HFFc6 (cell line): ENCODE measurements at places on chromosomes 5 and 9.

DNA sequence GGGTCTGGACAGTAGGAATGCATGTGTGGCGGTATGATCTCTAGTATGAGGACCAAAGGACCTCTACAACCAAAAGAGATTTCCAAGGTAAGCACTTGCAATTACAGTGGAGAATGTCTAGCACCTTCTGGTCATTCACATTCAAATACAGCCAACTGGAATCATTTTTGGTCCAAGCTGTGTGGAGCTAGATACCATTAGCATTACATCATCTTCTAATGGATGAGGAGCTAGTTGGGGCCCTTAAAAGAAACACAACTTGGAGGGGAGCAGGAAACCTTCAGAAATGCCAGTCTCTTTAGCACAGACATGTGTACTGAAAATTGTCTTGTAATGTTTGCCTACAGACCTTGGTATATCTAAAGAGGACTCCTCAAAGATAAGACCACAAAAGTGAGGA is 244.7 kb downstream of the BNC2 start:
- DNase-seq: peak; percentile 40

GRCh38 chr5:14417792-14418765 is 163.5 kb upstream of the OTULINL start:
- DNase-seq: no peak

DNA sequence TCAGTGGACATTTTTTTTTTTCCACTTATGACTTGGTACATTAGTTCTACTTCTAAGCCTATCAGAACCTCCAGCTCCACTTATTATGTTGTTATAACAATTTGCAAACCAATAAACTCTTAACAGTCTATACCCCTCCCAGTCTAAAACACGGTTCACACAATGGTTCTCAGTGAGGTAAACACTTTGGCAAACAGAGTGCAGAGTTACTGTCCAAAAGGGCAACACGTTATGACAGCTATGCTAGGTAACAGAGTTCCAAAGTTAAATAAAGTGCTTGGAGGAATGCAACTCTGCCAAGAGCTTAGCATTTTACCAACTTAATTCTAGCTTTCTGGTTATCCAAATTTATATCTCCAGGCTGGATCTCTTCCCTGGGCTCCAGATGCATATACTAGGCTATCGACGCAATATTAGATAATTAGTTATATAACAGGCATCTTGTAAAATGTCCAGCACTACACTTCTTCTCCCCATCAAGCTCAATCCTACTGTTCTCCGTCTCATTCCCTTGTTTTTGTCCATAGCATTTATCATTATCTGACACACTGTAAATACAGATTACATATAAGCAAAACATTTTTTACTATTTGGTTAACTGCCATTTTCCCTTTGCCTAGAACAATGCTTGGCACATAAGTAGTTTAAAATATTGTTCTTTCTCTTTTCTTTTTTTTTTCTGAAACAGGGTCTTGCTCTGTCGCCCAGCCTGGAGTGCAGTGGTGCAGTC is 14.3 kb downstream of the FNBP1 start:
- DNase-seq: no peak

DNA sequence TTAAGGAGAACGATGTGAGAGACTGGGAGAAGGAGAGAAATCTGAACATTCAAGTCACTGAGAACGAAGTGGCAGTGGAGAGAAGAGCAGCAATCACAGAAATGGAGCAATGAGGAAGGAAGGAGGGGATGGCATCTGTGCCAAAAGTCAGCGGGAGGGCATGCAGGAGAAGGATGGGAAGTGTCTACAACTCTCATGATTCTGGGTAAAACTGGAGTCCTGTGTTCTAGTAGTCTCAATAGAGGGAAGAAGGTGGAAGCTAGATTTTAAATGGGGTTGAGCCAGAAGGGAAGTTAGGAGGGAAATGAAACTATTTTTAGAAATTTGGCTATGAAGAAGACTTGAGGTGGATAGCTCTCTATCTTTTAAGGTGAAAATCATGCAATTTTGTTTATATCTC is 39.1 kb upstream of the SPATA31C2 start:
- DNase-seq: no peak

DNA sequence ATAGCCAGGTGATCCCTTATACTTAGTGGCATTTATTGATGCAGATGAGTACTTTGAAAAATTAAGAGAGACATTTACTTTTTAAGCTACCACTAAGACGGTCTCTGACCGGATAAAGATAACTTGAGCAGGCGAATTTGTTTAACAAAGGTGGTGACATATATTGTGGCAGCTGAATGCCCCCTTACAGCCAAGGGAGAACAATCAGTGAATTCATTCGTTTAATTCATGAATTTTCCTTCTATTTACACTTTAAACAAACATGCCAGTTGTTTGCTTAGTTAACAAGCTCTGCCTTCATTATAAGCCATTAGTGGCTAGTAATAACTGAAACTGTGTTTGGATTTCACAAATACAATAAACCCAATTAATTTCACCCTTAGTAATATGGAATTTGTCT is 187.1 kb downstream of the AOPEP start:
- DNase-seq: no peak

DNA sequence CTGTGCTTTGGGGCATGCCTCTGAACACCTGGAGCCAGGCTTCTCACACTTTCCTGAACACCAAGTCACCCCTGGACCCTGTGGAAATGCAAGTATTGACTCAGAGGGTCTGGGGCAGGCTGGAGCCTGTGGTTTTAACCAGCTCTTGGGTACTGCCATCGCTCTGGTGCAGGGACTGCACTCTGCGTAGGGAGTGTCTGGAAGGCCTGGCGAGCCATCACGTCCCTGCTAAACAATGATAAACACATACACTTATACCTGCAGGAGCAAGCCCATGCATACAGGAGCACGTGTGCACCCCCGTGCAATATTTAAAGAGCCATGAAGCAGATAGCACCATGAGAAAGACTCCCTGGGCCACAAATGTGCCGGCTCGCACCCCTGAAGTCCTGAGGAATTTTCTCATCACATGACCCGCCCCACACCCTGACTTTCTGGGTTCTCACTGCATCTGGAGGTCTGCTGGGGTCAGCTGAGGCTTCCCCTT is 267.7 kb downstream of the GADD45G start:
- no peak for DNase-seq

- no peak for DNase-seq
Measured at GRCh38 chr5:141834331-141834730, 43.9 kb downstream of the PCDH1 start.

GRCh38 chr5:173329491-173330337 is 1.5 kb upstream of the STC2 start:
- DNase-seq: no peak

- DNase-seq: peak; percentile 4
Measured at GRCh38 chr9:19934301-19934871, 145.5 kb upstream of the SLC24A2 start.
